Activated CD4-positive, alpha-beta T cell treated with anti-CD3 and anti-CD28 coated beads for 36 hours (primary cell): ENCODE measurements at places on chromosomes 11 and 22. TPM values are rescaled to one million over a fixed set of nuclear protein-coding genes. Genes with fewer than 3 reads are reported as not detected.

C11orf52 gene
- total RNA-seq: not detected

GRCh38 chr11:134613646-134614045, 201.6 kb upstream of the B3GAT1 start:
- H3K27ac ChIP-seq: no peak overlapping the region
- no peak overlapping the region for H3K4me3 ChIP-seq
- H3K27me3 ChIP-seq: peaks cover 7% of the 10 kb centered on the region
- no peaks in the 10 kb centered on the region for H3K36me3 ChIP-seq
- DNase-seq: no peak

DNA sequence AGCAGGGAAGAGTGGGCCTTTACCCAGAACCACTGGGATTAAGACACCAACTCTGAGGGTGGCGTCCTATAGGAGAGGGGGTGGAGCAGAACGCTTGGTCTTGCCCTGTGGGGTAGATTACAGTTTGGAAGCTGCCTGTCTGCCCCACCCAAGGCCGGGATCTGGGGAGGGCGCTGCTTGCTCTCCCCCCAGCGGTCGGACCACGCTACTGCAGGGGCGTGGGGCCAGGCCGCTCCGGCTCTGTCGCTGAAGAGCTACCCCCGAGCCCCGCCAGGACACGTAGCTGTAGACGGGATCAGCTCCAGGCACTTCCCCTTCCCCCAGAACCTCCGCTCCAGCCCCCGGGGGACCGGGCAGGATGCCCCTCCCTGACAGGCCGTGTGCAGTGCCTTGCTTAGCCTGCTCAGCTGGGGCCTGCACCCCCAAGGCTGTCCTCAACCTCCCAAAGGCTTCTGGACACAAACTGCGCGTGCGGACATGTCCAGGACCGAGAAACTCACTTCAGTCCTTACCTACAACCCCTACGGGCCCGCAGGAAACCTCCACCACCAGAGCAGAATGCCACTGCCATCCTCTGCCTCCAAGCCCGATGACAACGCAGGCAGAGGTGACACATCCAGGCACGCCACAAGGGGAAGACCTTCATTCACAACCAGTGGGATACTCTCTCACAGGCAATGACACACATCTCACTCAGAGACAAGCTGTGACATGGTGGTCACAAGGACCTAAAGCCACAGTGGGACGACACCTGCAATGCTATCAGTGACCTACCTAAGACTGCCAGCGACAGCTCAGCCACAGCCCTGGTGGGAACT, 3.6 kb downstream of the AHNAK start:
- peak; percentile 84 for DNase-seq
- H3K36me3 ChIP-seq: peaks cover 1% of the 10 kb centered on the region
- H3K27ac ChIP-seq: peak overlapping the region; percentile 58
- peak overlapping the region; percentile 83 for H3K4me3 ChIP-seq
- peaks cover 3% of the 10 kb centered on the region for H3K27me3 ChIP-seq

GRCh38 chr22:31089160-31090100, 8.3 kb downstream of the SMTN start:
- H3K27me3 ChIP-seq: no peaks in the 10 kb centered on the region
- DNase-seq: peak; percentile 60
- H3K27ac ChIP-seq: no peak overlapping the region
- H3K36me3 ChIP-seq: peaks cover 2% of the 10 kb centered on the region

DNA sequence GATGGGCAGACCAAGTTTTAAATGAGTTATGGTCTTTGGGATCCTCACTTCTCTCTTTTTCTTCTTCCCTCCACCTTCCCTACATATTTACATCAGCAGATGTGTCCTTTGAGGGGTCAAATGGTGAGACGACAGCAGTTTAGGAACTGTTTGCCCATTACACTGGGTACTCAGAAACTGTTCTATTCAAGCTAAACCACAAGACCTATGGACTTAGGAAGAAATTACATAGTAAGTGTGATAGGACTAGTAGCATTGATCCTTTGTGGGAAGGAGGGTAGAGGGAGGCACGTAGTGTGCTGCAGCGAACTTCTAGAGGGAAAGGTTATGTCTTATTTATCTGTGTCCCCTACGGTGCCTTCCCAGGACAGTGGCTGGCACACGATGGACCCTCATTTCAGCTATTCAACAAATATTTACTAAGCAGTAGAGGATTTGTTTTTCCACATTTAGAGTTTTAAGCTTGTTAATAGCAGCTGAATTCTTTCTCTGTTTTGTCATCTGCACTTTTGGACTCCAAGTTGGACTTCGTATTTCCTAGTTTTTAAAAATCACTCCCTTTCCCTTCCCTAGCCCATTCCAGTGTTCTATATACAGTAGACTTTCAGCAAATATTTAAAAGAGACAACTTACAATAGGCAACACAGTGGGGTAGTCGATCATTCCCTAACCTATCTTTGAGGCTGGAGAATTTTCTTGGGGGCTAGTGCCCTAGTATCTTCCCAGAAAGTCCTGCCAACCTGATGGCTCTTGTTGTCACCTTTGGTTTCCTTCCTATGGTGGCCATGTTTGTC, 13.9 kb downstream of the FZD4 start:
- no peak overlapping the region for H3K27ac ChIP-seq
- H3K36me3 ChIP-seq: no peaks in the 10 kb centered on the region
- no peak for DNase-seq
- H3K4me1 ChIP-seq: no peaks in the 10 kb centered on the region

DNA sequence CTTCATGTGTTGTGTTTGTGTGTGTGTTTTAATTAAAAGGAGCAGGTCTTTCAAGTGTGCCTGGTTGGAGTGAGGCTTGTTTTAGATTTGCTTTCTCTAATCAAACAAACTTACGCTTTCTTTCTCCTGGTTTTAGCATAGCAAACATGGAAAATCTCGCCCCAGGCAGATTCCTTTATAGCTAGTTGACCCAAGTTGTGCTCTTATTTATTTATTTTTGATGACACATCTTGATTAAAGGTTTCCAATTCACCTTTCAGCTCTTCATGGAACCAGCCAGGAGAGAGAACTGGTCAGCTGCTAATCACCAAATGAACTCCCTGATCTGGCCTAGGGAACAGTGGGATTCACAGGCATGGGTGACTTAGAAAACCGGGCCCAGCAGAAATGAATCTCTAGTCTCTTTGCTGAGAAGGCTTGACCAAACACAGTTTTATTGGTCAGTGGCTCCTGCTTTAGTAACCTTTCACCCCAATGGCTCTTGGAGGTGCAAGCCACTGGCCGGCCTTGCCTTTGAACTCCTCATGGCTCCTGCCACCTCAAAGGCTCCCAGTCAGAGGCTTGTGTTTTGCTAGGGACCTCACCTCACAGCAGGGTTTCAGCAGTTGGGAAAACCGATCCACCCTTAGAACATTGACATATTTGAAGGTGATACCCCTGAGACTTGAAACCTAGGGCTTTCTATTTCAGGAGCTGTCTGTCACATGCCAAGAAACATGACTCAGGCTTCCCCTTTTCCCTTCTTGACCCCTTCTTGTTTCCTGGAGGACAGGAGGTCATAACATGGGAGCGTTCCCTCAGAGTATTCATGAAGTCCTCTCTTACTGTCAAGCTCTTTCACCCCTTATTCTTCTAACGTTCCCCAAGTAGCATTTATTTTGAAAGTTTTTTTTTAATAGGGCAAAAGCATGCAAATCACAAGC, 48.8 kb downstream of the EXT2 start:
- H3K4me3 ChIP-seq: no peak overlapping the region
- no peak for DNase-seq
- H3K27ac ChIP-seq: no peak overlapping the region
- peaks cover 38% of the 10 kb centered on the region for H3K36me3 ChIP-seq
- no peaks in the 10 kb centered on the region for H3K4me1 ChIP-seq

DNA sequence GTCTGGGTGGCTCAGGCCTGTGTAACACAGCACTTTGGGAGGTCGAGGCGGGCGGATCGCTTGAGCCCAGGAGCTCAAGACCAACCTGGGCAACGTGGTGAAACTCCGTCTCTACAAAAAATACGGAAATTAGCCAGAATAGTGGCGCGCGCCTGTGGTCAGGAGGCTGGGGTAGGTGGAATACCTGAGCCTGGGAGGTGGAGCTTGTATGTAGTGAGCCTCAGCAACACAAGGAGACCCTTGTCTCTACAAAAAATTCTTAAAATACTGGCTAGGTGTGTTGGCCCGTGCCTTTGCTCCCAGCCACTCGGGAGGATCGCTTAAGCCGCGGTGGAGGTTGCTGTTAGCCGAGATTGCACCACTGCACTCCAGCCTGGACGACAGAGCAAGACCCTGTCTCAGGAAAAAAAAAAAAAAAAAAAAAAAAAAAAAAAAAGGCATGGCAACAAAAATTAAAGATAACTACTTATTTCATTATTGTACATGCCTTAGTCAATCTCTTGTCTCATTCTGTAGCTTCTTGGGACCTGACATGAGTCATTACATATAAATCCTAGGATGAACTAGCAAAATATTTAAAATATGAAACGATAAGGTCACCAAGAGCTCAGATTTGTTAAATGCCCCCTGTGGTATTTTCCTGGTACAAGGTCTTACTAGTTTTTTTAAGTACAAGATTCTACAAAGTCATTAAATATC, 1.1 kb downstream of the TAF1D start:
- no peaks in the 10 kb centered on the region for H3K27me3 ChIP-seq
- peaks cover 44% of the 10 kb centered on the region for H3K4me1 ChIP-seq

GRCh38 chr11:64357446-64357845, 1.5 kb upstream of the RPS6KA4 start:
- H3K27me3 ChIP-seq: no peaks in the 10 kb centered on the region
- peaks cover 25% of the 10 kb centered on the region for H3K36me3 ChIP-seq
- H3K4me1 ChIP-seq: peaks cover 36% of the 10 kb centered on the region

DNA sequence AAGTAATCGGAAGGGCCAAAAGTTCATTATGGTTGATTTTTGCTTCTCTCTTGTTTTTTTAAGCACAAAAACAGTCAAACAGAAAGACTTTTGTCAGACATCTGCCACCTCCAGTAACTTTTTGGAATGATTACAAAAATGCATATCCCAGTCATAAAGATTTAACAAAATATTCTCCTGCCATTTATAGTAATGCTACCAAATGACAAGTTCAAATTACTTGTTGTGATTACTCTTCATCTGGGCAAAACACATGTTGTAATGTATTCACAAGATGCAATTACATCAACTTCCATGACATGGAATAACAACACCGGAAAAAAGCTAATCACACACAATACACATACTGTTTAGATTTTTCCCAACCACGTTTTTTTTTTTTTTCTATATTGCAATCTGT, 1017.5 kb upstream of the TENM4 start:
- DNase-seq: no peak
- H3K4me1 ChIP-seq: no peaks in the 10 kb centered on the region
- H3K27ac ChIP-seq: no peak overlapping the region
- H3K4me3 ChIP-seq: no peak overlapping the region
- H3K27me3 ChIP-seq: no peaks in the 10 kb centered on the region
- no peaks in the 10 kb centered on the region for H3K36me3 ChIP-seq

- H3K4me1 ChIP-seq: peaks cover 72% of the 10 kb centered on the region
- DNase-seq: no peak
- no peak overlapping the region for H3K4me3 ChIP-seq
- H3K27me3 ChIP-seq: no peaks in the 10 kb centered on the region
- H3K27ac ChIP-seq: peak overlapping the region; percentile 42
- no peaks in the 10 kb centered on the region for H3K36me3 ChIP-seq
Observed at GRCh38 chr11:328012-328411, 7.4 kb upstream of the IFITM3 start.

- no peak overlapping the region for H3K27ac ChIP-seq
- no peaks in the 10 kb centered on the region for H3K4me1 ChIP-seq
Observed at GRCh38 chr11:116042146-116042545, 537.9 kb upstream of the CADM1 start.

GRCh38 chr22:22196833-22197477, 47.6 kb upstream of the VPREB1 start:
- H3K36me3 ChIP-seq: no peaks in the 10 kb centered on the region
- no peak overlapping the region for H3K4me3 ChIP-seq
- no peak for DNase-seq

DNA sequence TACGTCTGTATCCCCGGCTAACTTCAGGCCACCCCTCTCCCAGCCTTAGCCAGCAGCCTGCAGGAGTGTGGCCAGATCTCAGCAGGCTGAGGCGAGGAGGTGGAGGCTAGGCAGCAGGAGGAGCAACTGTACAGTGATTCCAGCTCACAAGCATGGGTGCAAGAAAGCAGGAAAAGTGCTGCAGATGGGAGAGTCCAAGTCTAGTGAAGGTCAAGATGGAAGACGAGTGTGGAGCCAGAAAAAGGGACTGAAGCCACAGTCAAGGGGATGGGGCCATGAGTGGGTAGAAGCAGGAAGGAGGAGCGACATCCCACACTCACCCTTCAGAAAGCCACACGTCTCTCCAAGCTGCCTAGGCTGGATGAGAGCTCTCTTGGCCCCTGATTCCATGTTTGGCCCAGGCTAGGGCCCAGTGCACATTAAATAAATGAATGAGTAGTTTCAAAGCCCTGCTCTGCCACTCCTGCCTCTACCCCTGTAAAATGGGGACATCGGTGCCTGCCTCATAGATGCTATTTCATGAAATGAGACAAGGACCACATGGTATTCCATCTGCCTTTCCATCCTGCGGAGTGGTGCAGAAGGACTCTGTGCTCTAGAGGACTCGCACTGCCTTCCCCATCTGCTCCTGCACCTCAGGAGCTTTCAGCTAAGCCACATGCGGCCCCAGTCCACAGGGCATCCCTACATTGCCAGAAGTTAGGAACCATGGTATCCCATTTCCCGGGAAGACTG, 2.9 kb downstream of the YDJC start:
- no peak for DNase-seq
- H3K4me3 ChIP-seq: peak overlapping the region; percentile 41
- H3K36me3 ChIP-seq: peaks cover 35% of the 10 kb centered on the region

GRCh38 chr11:102757823-102758549, 22.4 kb downstream of the MMP10 start:
- DNase-seq: no peak
- no peaks in the 10 kb centered on the region for H3K36me3 ChIP-seq
- H3K4me1 ChIP-seq: peaks cover 2% of the 10 kb centered on the region
- H3K27me3 ChIP-seq: peaks cover 26% of the 10 kb centered on the region
